Astrocyte (in vitro differentiated cells and primary cell): ENCODE measurements at places on chromosomes 16 and 17. TPM values are rescaled to one million over a fixed set of nuclear protein-coding genes. Genes with fewer than 3 reads are reported as not detected.
A peak's percentile ranks its signal among the peaks of the same experiment; 100 is the strongest.

GRCh38 chr17:7912927-7913524 lies 3.1 kb downstream of the RNF227 start:
- DNase-seq: peak; percentile 50

GRCh38 chr17:50660042-50660886 lies 25.6 kb downstream of the ABCC3 start:
- DNase-seq: no peak

DNA sequence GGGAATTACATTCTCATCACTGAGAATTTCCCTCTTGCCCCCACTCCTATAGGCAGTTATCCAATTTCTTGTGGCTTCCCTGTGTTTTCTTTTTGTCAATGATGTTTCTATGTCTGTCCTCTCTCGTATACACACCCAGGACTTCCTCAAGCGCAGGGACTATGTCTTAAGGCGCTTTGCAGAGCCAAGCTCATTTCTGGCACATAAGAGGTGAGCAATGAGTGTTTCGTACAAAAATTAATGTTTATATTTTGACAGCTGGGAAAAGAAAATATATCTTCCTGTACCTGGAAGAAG lies 947 bp downstream of the DDX42 start:
- no peak for DNase-seq

The SPATA32 gene
- not detected in 2 replicates for total RNA-seq

The PRR15L gene
- total RNA-seq: not detected in 2 replicates

DNA sequence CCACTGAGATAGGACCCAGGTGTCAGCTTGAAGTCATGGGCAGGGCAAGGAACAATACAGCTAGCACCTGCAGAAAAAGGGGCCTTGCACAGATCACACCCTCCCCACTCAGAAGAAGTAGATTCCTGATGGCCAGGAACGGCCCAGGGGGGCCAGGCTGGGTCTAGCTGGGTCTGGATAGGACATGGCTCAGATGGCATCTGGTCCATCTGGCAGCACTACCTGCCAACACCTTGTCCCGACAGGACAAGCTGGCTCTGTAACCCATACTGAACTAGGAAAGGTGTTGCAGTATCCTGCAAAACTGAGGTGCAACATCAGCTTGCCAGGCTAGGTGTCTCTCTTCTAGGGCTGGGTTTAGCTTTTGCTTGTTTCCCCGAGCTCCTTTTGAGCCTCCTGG lies 38.9 kb upstream of the GFOD2 start:
- no peak for DNase-seq

DNA sequence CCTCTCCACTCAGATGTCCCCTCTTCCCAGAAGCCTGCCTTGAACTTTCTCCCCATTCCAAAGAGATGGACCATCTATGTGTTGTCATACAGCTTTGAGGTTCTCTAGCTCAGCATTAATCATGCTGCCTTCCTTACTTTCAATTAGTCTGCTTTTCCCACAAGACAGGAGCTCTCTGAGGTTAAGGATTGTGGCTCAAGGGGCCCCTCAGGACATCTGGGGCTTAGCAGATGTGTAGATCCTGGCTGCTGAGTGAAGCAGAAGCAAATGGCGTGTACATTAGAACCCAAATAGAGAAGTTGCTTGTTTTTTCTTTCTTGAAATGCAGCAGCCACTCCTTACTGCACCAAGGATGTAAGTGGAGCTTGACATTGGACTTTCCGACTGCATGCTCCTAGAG lies 330.5 kb upstream of the TNRC6C start:
- DNase-seq: no peak

The TPPP3 gene
- 0.65 and 0.75 TPM in 2 replicates for total RNA-seq

GRCh38 chr16:51666074-51666473 lies 515.0 kb upstream of the SALL1 start:
- DNase-seq: peak; percentile 31

The WFDC1 gene
- total RNA-seq: 0.34 TPM in 1 of 2 replicates, not detected in the other

The KCNJ12 gene
- 1.2 and 1.3 TPM in 2 replicates for total RNA-seq

GRCh38 chr17:58757162-58757613 lies 1.5 kb downstream of the PPM1E start:
- no peak for DNase-seq

DNA sequence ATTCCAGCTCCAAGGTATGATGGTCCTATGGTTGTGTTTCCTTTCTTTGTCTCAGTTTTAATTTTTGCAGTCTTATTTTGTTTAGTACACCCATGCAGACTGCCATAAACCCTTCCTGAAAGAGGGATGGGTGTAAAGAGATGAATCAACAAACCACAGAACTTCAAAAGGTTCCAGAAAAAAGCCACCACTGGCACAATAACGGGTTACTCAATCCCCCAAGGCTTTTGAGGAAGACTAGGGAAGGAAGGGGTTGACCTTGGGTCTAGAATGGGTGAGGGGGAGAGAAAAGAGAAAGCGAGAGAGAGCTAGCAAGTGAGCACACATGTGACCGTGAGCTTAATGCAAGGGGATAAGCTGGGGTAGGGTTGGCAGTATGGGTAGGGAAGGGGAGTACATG lies 168.1 kb downstream of the XYLT1 start:
- peak; percentile 39 for DNase-seq

GRCh38 chr17:46947216-46947615 lies 24.3 kb downstream of the GOSR2 start:
- no peak for DNase-seq

The KRT10 gene
- 49.7 and 50.6 TPM in 2 replicates for total RNA-seq

The MPP2 gene
- total RNA-seq: 7.6 and 8.0 TPM in 2 replicates

- no peak for DNase-seq
Measured at GRCh38 chr17:49688848-49689247, 11.0 kb upstream of the SPOP start.

- no peak for DNase-seq
Measured at GRCh38 chr17:41433586-41433985, 7.2 kb downstream of the KRT38 start.

DNA sequence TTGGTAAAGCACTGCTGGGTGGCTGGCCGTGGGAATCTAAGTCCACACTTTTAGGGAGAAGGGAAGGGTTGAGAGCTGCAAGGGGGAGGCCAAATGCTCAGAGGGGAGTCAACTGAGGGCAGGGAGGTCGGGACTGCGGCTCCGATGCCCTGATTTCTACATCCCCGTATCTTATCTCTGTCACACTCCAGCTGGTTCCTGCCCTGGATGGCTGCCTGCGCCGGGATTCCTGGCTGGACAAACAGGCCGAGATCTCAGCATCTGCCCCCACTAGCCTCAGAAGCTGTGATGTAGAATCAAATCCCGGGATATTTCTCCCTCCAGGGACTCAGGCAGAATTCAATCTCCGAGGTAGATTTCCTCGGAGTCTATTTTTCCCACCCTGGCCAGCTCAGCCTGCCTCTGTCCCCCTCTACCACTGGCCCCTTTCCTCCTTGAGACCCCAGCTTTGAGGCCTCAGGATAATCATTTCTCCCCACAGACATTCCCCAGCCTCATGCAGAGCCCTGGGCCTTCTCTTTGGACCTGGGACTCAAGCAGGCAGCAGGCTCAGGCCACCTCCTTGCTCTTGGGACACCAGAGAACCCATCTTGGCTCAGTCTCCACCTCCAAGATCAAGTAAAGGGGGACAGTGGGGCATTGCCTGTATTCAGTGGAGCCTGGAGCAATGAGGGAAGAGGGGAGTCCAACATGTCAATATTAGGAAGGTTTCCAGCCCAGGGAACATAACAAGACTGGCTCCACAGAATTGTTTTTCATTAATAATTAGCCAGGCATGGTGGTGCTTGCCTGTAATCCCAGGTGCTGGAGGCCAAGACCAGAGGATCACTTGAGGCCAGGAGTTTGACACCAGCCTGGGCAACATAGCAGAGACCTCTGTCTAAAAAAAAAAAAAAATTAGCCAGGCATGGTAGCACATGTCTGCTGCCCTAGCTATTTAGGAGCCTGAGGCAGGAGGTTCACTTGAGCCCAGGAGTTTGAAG lies 1.8 kb downstream of the SHBG start:
- no peak for DNase-seq

DNA sequence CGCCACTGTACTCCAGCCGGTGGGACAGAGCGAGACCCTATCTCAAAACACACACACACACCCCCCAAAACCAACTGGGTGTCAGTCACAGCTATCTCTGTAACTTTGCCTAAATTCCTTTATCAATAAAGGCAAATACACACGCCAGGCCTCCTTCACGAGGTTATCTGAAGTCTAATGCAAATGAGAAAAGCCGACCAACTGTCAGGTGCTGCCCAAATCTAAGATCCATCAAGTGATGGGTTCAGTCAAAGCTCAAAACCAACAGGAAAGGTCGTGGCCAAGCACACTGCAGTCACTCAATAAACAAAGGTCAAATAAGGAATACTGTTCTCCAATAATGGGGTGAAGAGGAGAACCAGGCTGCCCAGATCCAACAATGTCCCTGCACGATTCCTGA lies 1.1 kb downstream of the ANKFY1 start:
- DNase-seq: no peak

The TEX14 gene
- total RNA-seq: 0.09 and 0.31 TPM in 2 replicates

The HSD17B1 gene
- total RNA-seq: 1.5 and 1.7 TPM in 2 replicates

GRCh38 chr16:12100124-12100647 lies 123.7 kb downstream of the SNX29 start:
- no peak for DNase-seq

- no peak for DNase-seq
Measured at GRCh38 chr17:33481652-33482051, 188.6 kb upstream of the ASIC2 start.

DNA sequence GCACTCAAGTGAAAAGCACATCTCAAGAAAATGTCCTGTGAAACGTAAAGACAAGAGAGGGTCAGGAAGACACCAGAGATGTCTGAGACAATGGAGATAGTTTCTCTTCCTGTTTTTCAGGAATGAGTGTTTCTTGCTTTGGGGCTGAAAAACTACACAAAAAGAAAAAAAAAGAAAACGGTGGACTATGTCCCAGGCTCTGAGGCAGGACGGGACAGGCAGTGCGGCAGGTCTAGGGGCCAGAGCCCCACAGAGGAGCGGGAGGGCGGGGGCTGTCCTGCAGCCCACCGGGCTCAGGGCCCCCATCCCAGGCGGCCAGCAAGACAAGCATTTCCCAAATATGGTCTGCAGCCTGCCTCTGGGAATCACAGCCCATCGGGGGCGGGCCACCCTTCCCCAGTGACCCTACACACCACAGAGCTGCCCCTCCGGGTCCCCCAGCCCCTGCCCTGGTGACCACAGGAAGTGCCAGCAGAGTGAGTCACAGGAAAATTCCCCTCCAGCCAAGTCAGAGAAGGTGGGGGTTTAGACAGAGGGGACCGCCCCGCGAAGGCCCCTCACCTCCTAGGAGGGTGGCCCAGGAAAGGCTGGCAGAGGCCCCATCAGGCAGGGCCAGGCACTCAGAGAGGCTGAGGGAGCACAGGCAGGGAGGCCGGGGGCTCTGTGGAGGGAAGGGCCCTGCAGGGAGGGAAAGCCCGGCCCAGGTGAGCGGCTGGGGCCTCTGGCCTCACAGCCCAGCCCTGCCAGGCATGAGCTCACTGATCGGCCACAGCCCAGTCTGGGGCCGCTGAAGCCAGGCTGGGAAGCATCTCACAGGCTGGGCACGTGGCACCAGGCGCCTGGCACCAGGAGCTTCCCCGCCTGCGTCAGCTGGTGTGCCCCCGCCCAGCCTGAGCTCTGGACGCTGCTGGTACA lies 6.3 kb downstream of the BCAR1 start:
- DNase-seq: peak; percentile 97

The RAB37 gene
- 0.77 TPM in 1 of 2 replicates, not detected in the other for total RNA-seq

The IRX6 gene
- not detected in 2 replicates for total RNA-seq

DNA sequence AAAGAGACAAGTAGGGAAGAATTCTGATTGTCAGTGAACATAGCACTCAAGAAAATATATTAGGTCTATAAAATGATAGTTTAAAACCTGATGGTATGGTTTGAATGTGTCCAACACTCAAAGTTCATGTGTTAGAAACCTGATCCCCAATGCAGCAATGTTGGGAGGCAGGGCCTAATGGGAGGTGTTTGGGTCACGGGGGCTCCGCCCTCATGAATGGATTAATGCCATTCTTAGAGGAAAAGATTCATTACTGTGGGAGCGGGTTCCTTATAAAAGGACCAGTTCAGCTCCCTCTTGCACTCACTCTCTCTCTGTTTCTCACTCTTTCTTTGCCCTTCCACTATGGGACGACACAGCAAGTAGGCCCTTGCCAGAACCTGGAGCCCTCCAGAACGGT lies 41.5 kb upstream of the SLC47A1 start:
- DNase-seq: no peak

- peak; percentile 60 for DNase-seq
Measured at GRCh38 chr16:50195276-50195675, 42.2 kb downstream of the TENT4B start.

- no peak for DNase-seq
Measured at GRCh38 chr16:87979352-87979751, 28.1 kb downstream of the BANP start.
